ENCODE measurements at places on chromosomes 1 and 21. TPM values are rescaled to one million over a fixed set of nuclear protein-coding genes. Genes with fewer than 3 reads are reported as not detected.

DNA sequence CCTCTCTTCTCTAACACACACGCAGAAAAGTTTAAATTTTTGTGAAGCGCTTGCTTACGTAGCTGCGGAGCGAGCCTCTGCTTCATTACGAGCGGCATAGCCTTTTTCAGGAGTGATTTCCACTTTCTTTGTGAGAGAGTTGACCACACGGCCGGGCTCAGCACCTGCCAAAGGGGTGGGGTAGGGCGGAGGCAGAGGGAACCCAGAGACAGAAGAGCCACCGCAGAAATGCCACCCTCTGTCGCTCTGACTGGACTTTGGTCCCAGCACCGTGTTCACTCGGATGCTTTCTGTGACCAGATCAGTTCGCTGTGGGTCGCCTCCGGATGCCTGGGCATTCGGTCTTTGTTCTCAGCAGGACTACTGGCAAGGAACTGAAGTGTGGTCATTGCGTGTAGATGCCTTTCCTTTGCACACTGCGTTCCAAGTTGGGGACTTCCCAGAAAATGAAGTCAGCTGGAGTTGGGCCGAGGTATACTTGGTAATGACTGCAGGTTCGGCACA is 883 bp downstream of the CHODL start:
- DNase-seq, result no peak
- H3K4me3 ChIP-seq, result peak overlapping the region; percentile 43
- peaks cover 9% of the 10 kb centered on the region for H3K4me1 ChIP-seq

TMEM35B gene
- total RNA-seq, result 47.8 TPM

KRTAP21-2 gene
- total RNA-seq, result not detected

DNA sequence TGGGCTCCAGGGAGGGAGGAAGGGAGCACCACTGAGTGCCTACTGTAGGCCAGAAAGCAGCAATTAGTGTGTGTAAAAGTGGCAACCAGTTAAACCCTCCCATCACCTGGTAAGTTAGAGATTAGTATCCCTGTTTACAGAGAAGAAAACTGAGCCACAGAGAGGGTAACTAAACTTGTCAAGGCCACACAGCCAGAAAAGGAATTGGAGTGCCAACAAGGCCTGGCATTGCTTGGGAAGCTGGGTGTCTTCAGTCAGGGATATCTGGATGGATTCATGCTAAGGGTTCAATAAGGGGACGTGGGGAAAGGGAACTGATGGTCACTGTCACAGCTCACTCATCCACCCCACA is 23.6 kb upstream of the ADGRB2 start:
- no peaks in the 10 kb centered on the region for H3K27me3 ChIP-seq
- H3K4me3 ChIP-seq, result peak overlapping the region; percentile 66
- peak overlapping the region; percentile 4 for H3K27ac ChIP-seq

- DNase-seq, result no peak
- H3K4me3 ChIP-seq, result no peak overlapping the region
- H3K27me3 ChIP-seq, result no peaks in the 10 kb centered on the region
- H3K36me3 ChIP-seq, result peaks cover 85% of the 10 kb centered on the region
- no peak overlapping the region for H3K27ac ChIP-seq
Measured at GRCh38 chr1:10106241-10106640, 73.5 kb downstream of the UBE4B start.

All from lower lobe of right lung (tissue), 2 donors.